ENCODE measurements at places on chromosomes 6 and 20. TPM values are rescaled to one million over a fixed set of nuclear protein-coding genes. Genes with fewer than 3 reads are reported as not detected.

DNA sequence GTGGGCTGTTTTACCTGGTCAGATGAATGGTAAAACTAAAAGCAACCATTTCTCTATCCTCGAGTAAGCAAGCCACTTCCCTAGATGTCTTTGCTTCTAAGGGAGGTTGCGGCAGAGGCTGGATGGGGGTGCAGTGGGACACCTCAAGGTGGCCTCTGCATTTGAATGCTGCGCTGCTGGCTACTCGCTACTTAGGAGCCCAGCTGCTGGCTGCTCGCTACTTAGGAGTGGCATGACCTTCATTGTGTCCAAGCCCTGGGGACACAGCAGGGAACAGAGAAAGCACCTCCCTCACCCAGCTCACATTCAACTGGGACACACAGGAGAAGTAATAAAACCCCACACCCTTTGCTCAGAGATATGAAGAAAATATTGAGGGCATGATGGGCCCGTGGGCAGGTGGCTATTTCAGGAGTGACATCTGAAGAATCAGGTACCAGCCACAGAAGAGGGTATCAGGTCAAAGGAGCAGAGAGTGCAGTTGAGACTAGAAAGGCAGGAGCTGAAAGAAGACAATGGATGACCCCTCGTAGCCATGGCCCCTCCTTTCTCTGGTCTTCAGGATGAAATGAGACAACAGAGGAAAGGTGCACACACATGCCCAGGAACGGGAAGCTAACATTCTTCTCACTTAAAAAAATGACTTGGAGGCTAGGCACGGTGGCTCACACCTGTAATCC, 149.4 kb downstream of the ZMYND8 start:
- DNase-seq: peak; percentile 65

DNA sequence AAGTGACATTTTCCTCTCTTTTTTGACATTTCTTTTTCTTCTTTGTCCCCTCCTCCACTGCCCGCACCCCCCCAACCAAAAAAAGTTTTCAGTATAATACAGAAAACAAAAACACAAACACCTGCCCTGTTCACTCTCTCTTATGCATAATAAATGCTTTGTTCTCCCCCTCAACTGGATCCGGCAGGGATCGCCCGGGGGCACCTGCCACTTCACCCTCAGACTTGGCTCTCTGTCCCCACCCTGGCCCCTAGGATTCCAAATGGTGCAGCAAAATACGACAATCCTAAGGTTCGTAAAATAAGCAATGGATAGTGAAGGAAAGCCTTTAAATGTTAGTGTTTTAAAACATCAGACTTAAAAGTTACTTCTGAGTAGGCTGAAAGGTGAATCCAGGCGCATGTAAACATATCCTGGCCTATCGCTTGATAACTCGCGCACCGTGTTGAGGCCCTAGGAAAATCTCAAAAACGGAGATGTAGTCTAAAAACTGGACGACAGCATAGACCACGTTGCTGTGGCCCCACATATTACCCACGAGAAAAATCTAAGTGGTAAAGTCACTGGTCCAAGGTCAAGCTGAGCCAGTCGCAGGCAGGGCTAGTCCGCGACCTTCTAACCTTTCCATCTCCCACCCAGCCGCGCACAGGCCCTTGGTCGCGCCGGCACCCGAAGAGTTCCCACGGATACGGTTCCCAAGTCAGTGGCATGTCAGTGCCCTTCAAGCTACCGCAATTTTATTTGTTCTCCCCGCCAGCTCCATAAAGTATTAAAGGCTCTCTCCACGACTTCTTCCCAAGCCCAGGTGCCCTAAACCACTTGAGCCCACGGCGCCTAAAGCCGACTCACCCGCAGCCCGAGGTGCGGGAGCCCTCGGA, 130.8 kb downstream of the OGFRL1 start:
- DNase-seq: peak; percentile 56

GRCh38 chr6:153442096-153442495, 311.0 kb upstream of the RGS17 start:
- DNase-seq: peak; percentile 69

Gene ADAM33
- total RNA-seq: 3.0 TPM
